ENCODE measurements at places on chromosomes 7 and 10.

GRCh38 chr10:95264227-95265051 lies 26.4 kb downstream of the PDLIM1 start:
- no peak for ATAC-seq

- no peak for ATAC-seq
Measured at GRCh38 chr7:151051108-151051507, 2.8 kb downstream of the ASIC3 start.

DNA sequence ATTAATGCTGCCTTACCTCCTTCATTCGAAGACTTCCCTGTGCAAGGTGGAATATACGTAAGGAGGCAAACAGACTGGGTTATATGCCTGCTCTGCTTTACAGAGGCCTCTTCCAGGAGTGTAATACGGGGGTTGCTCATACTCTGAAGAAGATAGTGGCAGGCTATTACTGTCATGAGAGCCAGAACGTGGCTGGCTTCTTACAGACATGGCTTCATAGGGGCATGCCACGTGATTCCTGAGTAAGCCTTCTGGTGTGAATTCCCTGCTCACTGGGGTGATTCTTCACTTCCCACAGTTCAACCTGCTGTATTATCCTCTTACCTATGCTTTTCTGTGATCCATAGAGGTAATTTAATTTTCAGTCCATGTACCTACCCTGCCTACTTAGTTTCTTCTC lies 141.8 kb downstream of the ST7 start:
- ATAC-seq, result no peak

DNA sequence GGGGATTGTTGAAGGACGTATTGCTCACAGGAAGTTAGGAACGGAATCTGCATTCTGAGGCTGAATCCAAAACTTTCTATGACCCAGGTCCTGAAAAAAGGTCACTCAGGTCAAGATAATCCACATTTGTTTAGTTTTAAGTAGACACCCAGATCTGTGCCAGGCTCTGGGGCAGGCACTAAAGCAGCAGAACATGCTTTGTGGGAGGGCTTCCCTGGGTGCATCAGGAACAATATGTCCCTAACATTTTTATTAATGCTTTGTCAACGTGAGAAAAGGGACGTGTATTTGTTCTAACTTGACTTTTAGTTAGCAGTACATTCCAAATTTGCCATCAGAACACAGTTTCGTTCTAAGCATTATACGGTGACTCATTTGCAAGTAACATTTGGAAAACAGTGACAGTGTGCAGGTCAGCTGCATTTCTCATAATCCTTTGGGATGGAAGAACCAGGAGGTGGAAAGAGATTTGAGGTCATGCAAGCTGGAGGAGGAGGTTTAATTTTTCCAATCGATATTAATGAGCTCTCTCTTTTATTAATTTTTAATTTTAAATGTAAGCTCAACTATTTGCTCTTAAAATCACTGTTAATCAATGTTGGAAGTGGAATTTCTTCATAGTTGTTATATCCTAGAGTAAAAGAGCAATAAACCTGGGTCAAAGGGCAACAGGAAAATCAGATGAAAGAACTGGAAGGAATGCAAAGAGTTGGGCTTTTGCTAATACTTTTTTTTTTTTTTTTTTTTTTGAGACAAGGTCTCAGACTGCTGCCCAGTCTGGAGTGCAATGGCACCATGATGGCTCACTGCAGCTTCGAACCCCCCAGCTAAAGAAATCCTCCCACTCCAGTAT lies 35.0 kb downstream of the TAS2R41 start:
- ATAC-seq, result peak; percentile 48

DNA sequence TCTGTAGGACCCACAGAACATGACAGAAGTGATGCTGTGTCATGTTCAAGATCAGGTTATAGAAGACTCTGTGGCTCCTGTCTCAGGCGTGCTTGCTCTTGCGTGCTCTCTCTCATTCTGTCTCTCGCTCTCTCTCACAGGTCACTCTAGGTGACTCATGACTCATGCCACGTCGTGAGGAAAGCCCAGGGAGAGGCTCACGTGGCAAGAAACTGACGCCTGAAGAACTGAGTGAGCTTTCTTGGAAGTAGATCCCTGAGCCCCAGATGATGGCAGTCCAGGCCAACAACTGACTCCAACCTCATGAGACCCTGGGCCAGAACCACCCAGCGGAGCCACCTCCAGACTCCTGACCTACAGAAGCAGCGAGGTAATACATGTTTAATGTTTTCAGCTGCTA lies 103.3 kb downstream of the DNMBP start:
- ATAC-seq, result peak; percentile 75

GRCh38 chr7:22584179-22584578 lies 84.2 kb upstream of the STEAP1B start:
- no peak for ATAC-seq

GRCh38 chr10:121449482-121449924 lies 148.7 kb downstream of the FGFR2 start:
- no peak for ATAC-seq

- ATAC-seq, result peak; percentile 3
Measured at GRCh38 chr10:101358706-101359300, 4.8 kb downstream of the BTRC start.

DNA sequence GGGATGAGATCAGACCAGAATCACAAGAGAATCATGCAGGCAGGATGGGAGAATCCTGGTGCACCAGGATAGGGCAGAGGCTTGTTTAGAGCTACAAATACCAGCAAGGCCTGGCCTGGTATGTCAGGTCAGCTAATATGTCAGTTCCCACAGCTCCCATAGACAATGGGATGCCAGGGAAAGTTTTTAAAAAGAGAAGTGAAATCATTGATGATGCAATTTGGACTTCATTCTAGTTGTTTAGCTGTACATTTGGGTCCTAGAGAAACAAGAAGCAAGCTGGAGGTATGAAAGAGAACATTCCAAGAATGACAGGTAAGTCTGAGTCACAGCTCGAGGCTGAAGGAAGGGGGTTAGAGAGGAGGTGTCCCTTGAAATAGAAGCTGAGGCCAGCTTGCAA lies 45.2 kb downstream of the GPR141 start:
- ATAC-seq, result no peak

DNA sequence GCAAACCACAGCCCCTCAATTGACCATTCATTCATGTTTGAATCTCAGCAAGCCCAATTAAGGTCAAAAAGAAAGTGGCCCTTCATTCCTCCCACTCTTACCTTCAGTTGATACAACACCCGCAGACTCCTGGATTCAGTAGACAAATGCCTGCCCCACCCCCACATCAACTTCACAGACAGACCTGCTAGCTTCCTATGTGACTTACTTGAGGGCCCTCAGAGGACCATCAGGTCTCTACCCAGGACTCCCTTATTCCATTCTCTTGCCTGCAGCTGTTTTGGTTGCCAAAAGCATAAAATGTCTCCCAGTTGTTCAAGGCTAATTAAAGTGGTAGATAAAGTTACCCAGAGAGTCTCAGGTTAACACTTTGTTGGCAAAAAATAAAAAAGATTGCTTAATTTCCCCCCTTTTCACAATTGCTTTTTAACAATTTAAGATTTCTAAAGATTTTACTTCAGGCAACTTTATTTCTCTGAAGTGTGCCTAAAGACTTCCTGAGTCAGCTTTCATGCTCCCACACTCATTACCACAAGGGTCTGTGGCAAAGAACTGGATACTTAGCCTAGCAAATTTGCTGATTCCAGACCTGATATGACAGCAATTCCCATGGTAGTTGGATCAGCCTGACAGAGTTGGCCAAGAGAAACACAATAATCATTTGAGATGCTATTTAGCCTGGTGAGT lies 3.3 kb upstream of the MTERF1 start:
- ATAC-seq, result no peak

DNA sequence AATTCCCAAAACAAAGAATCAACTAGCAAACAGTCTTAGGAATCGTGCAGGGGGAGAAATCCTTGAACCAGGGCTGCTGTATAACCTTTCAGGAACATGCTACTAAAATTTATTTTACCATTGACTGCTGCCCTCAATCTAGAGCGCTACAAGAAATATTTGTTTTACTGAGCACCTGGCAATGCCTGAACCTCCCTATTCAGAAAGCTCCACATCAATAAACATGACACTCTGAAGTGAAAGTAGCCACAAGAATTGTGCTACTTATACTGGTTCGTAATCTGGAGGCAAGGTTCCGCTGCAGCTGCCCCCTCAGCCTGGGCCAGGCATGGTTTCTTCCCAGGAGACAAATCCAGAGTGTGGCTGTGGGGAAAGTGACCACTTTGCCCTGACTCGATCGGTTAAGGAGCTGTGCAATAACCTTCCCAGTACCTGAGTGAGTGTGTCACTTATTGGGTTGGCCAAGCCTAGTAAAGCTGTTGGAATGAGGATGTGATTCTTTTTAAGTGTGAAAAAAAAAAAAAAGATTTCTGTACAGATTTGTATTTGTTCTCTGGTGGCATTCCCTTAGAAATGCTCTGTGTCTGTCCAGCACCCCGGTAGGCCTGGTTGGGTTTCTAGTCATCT lies 7.7 kb downstream of the VWA2 start:
- ATAC-seq, result no peak

DNA sequence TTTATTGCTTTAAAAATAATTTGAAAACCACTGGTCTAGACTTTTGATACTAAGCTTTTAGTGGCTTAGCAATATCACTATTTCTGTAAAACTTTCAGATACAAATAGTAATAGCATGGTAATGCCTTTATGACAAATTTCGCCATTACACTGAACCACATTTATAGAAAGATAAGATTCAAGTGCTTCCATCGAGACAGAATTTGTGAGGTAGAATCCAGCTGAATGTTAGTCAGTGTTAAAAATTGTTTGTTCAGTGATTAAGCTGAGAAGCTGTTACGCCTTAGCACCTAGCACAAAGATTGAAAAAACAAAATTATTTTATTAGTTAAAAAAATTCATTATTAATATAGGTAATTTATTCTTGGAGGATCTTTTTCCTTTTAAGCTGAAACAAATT lies 36.5 kb downstream of the GNAT3 start:
- ATAC-seq, result no peak

DNA sequence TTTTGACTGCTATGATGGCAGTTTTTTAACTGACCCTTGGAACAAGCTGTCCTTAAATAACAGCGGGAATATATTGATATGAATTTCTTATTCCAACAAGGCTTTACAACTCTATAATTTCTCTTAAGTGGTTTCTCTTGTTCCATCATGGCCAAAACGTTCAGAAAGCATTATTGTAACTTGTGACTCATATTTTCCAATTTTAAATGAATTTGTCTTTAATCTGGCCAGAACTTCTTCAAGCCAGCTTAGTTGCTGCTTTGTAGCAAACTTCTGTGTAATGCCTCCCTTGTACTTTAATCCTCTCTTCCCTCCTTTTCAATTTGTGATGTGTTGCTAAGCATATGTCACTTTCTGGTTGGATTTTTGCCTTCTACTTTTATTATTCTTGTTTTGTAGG lies 271.9 kb downstream of the KIF20B start:
- ATAC-seq, result no peak

DNA sequence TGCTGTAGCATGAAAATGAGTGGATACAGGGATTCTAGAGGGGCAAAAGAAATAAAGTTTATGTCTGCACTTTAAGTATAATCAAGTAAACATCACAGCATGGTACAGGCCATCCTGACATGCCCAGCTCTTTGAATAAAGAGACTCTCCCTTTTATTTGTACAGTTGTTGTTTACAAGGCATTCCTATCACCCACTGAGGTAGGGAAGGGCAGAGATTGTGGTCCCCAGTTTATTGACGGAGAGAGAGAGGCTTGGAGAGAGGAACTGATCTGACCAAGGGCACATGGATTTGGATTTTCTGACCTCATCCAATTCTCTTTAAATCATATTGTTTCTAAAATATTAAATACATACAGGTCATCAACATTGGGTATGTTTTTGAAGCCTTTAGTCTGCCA lies 53.9 kb downstream of the TACC2 start:
- no peak for ATAC-seq

- no peak for ATAC-seq
Measured at GRCh38 chr7:26688936-26689506, 175.4 kb downstream of the SKAP2 start.

DNA sequence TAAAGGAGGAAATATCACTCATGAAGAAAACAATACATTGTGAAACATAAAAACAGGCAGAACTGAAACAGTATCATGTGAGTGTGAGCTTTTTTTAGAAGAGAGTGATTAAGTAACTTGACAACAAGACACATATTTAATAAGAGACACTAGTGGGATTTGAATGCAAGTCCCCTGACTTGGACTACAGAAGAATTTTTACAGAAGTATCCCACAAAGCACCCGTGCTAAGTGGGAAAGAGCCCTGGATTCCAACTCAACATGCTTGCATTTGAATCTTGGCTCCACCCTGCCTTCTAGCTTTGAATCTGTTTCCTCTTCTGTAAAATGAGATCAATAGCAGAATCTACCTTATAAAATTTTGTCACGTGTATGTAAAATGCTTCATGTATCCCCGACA lies 166.2 kb downstream of the ZNF365 start:
- no peak for ATAC-seq

Data from SK-N-SH treated with all-trans-retinoic acid at 6 μM for 48 hours (cell line).